ENCODE measurements at places on chromosomes 1 and 21.

- H3K4me1 ChIP-seq = no peaks in the 10 kb centered on the region
- DNase-seq = no peak
- H3K36me3 ChIP-seq = no peaks in the 10 kb centered on the region
- H3K4me3 ChIP-seq = no peak overlapping the region
Measured at GRCh38 chr1:237981223-237981622, 90.5 kb upstream of the ZP4 start.

DNA sequence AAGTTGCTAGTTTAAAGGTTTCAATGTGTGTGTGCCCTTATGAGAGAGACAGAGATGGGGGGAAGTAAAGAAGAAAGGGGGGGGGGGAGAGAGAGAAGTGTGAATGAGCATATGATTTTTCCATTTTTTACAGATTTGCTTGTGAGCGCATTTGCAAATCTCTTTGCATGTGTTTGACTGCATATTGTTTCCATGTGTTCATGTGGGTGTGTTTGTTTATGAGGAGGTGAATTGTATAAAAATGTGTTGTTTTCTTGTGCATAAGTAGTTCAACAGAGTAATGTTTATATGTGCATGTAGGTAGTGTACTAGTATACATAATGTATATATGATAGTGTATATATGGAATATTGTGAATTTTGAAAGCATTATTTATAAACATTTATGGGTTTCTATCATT is 205.9 kb upstream of the SPAG17 start:
- H3K36me3 ChIP-seq = no peaks in the 10 kb centered on the region
- H3K27ac ChIP-seq = no peak overlapping the region
- H3K4me1 ChIP-seq = no peaks in the 10 kb centered on the region

DNA sequence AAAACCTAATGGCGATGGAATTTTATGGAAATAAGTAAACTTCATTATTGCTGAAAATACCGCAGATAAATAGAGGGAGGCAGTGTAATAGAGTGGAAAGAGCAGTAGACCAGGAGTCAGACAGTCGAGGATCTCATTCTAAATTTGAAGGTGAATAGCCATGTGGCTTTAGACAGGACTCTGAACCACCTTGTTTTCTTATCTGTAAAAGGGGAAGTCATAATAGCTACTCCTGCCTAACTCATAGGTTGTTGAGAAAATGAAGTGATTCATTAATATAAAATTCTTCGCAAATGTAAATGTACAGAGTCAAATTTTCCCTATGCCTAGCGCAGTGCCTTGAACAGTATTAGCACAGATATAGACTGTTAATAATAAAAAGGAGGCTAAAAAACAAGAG is 14.8 kb downstream of the RPS6KC1 start:
- H3K4me3 ChIP-seq = no peak overlapping the region
- no peaks in the 10 kb centered on the region for H3K27me3 ChIP-seq
- H3K36me3 ChIP-seq = peaks cover 7% of the 10 kb centered on the region
- H3K27ac ChIP-seq = no peak overlapping the region
- DNase-seq = no peak
- H3K4me1 ChIP-seq = peaks cover 14% of the 10 kb centered on the region

- no peak overlapping the region for H3K27ac ChIP-seq
- no peaks in the 10 kb centered on the region for H3K4me1 ChIP-seq
- H3K4me3 ChIP-seq = no peak overlapping the region
- H3K36me3 ChIP-seq = no peaks in the 10 kb centered on the region
- H3K27me3 ChIP-seq = peaks cover 3% of the 10 kb centered on the region
- no peak for DNase-seq
Measured at GRCh38 chr1:14440166-14440565, 158.3 kb upstream of the KAZN start.

GRCh38 chr1:145995964-145996432 is 381 bp downstream of the TXNIP start:
- H3K36me3 ChIP-seq = peaks cover 55% of the 10 kb centered on the region
- no peaks in the 10 kb centered on the region for H3K27me3 ChIP-seq
- H3K27ac ChIP-seq = peak overlapping the region; percentile 96
- peaks cover 71% of the 10 kb centered on the region for H3K4me1 ChIP-seq
- peak overlapping the region; percentile 97 for H3K4me3 ChIP-seq

DNA sequence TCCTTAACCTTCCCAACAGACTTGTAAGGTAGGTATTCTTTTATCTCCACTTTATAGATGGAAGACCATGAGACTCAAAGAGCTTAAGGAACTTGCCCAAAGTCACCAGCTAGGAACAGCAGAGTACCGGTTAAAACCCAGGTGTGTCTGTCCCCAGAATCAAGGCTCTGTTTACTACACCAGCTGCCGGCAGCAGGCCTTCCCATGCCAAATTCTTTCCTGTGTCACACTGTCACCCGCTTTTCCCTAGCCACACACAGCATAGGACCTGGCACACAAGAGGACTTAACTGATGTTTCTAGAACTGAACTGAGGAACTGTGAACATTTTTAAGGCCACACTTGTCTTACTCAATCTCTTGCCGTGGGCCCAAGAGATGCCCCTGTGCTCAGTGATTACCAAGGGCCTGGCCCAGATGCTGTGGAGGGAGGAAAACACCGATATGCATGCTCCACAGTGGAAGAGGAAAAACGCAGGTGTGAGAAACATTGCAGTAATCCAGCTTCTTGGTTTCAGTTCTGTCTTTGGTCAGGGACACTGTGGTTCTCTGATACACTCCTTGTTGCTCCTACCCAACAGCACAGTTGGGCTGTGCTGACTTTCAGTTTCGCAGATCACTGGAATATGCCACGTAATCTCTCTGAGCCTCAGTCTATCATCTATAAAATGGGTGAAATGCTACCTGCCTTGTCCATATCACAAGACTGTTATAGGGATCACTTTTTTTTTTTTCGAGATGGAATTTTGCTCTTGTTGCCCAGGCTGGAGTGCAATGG is 13.9 kb upstream of the LY9 start:
- H3K4me3 ChIP-seq = no peak overlapping the region
- H3K27ac ChIP-seq = peak overlapping the region; percentile 45
- DNase-seq = no peak
- H3K27me3 ChIP-seq = no peaks in the 10 kb centered on the region

- no peaks in the 10 kb centered on the region for H3K36me3 ChIP-seq
- no peak overlapping the region for H3K4me3 ChIP-seq
- H3K27ac ChIP-seq = peak overlapping the region; percentile 69
- H3K4me1 ChIP-seq = peaks cover 15% of the 10 kb centered on the region
- peak; percentile 52 for DNase-seq
Measured at GRCh38 chr1:2499986-2500596, 24.0 kb downstream of the PLCH2 start.

DNA sequence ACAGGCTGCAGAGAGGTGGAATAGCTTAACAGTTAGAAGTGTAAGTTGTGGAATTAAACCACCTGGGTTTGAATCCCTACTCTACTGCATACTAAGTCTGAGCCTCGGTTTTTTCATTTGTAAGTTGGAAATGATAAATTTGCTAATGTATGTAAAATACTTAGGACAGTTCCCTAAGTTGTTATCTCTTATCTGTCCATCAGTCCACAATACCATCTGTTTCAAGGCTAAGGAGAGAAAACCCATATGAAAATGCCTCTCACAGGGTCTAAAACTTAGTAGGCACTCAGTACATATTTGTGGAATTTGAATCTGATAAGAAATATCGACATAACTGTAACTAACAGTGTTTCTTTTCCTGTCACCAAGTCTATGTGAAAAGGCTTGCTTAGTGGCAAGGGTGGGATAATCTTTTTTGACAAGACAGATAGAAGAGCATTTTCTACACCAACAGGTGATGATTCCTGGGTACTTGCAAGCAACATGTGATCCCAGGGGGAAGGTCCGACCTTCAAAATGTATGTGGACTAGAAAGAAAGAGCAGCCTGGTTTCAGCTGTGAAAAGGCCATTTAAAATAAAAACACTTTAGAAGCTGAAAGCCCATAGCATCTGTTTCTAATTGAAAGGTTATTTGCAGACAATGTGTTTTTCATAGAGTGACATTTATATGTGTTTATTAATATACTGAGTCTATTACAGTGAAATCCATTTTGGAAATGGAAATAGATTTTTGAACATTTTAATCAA is 202.9 kb downstream of the HHAT start:
- H3K27me3 ChIP-seq = no peaks in the 10 kb centered on the region
- no peak overlapping the region for H3K4me3 ChIP-seq
- DNase-seq = no peak
- H3K27ac ChIP-seq = no peak overlapping the region
- no peaks in the 10 kb centered on the region for H3K36me3 ChIP-seq

DNA sequence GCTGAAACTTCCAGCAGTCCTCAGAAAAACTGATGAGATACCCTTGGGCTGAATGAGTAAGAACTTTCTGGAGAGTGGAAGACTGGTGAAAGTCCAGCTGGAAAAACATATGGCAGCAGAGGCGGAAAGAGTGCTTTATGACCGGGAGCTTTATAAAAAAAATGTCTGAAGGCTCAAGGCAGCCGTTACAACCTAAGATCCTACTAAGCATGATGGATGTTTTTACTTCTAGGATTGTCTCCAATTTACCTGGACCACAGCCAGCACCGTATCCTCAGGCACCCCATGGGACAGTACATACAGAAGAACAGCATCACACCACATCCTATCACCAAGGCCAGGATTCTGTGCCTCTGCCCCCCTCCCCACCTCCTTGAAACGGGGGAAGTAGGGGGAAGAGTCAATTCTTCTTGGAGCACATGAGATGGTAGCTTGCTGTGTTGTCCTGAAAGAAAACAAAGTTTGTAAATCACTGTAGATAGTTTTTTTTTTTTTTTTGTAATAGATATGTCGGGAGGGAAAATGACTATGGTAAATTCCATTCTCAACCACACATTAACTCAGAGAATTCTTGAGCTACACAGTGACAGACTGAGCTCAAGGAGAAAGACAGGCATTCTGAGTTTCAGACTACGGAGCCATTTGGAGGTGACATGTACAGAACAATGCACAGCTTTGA is 11.8 kb upstream of the IRF2BP2 start:
- no peaks in the 10 kb centered on the region for H3K27me3 ChIP-seq
- H3K4me1 ChIP-seq = peaks cover 7% of the 10 kb centered on the region
- H3K4me3 ChIP-seq = no peak overlapping the region
- no peaks in the 10 kb centered on the region for H3K36me3 ChIP-seq
- no peak overlapping the region for H3K27ac ChIP-seq

- no peaks in the 10 kb centered on the region for H3K36me3 ChIP-seq
- no peak for DNase-seq
- H3K27ac ChIP-seq = no peak overlapping the region
Measured at GRCh38 chr1:72278461-72278860, 3.9 kb downstream of the NEGR1 start.

- H3K36me3 ChIP-seq = no peaks in the 10 kb centered on the region
- H3K4me1 ChIP-seq = no peaks in the 10 kb centered on the region
- no peak overlapping the region for H3K4me3 ChIP-seq
Measured at GRCh38 chr1:73359001-73359400, 839.0 kb downstream of the LRRIQ3 start.

DNA sequence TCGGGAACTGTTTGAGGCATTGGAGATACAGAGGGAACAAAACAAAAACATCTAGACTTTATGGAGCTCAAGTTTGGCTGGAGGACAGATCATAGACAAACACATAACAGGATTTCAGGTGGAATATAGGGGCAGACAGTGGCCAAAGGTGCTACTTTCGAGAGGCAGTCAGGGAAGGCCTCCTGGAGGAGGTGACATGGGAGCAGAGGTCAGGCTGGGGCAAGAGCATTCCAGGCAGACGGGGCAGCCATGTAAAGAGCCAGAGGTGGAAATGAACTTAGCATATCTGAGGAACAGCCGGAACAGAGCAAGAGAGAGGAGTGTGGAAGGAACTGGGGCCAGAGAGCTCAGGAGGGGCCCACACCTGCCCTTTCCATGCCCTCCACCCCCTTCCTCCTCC is 122.3 kb downstream of the DMRTB1 start:
- H3K27me3 ChIP-seq = no peaks in the 10 kb centered on the region
- H3K36me3 ChIP-seq = no peaks in the 10 kb centered on the region
- no peak for DNase-seq
- no peak overlapping the region for H3K4me3 ChIP-seq

- H3K36me3 ChIP-seq = no peaks in the 10 kb centered on the region
- no peaks in the 10 kb centered on the region for H3K4me1 ChIP-seq
- no peak overlapping the region for H3K4me3 ChIP-seq
- H3K27ac ChIP-seq = no peak overlapping the region
Measured at GRCh38 chr1:75342786-75343185, 208.6 kb downstream of the LHX8 start.

- peaks cover 33% of the 10 kb centered on the region for H3K36me3 ChIP-seq
- H3K4me3 ChIP-seq = no peak overlapping the region
- H3K27me3 ChIP-seq = no peaks in the 10 kb centered on the region
Measured at GRCh38 chr1:8854240-8854639, 24.2 kb downstream of the ENO1 start.

DNA sequence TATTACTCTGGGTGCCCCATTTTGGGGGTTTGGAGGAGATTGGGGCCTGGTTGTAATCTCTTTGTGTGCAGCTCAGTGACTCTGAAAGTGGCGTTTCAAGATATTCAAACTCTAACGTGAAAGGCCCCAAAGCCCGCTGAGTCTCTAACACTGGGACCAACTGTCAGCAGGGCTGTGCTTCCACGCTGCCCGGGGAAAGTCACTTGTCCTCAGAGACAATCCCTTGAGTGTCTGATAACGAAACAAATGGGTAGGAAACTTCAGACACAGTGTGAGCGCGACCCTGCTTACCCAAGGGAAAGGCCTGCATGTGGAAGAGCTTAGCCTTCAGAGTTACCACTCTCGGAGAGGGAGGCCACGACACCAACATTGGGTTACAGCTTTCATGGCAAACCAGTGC is 837 bp downstream of the UBASH3A start:
- DNase-seq = peak; percentile 72
- peak overlapping the region; percentile 95 for H3K4me3 ChIP-seq
- no peaks in the 10 kb centered on the region for H3K27me3 ChIP-seq
- peak overlapping the region; percentile 98 for H3K27ac ChIP-seq

DNA sequence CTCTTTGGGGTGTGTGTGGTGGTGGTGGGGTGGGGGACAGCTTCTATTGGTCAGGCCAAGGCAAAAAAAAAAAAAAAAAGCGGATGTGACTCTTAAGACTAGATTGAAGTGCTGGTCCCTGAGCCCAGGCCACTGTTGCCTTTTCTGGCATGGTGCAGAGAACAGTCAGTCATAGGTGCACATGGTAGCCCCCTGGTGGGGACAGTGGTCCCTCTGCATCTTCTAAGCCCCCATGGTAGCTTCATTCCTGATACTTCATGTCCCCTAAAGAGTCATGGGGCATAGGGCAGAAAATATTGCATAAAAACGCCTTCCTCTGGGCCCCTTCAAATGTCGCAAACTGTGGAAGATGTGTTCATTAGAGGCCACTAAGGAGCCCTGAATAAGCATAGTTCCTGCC is 371.8 kb downstream of the NPHP4 start:
- no peaks in the 10 kb centered on the region for H3K4me1 ChIP-seq
- no peak overlapping the region for H3K27ac ChIP-seq
- H3K27me3 ChIP-seq = peaks cover 37% of the 10 kb centered on the region
- H3K4me3 ChIP-seq = no peak overlapping the region
- no peak for DNase-seq
- H3K36me3 ChIP-seq = no peaks in the 10 kb centered on the region

- no peaks in the 10 kb centered on the region for H3K27me3 ChIP-seq
- H3K27ac ChIP-seq = no peak overlapping the region
- H3K4me3 ChIP-seq = no peak overlapping the region
- no peak for DNase-seq
- no peaks in the 10 kb centered on the region for H3K36me3 ChIP-seq
- H3K4me1 ChIP-seq = no peaks in the 10 kb centered on the region
Measured at GRCh38 chr1:103266036-103266435, 157.7 kb upstream of the COL11A1 start.

- peaks cover 2% of the 10 kb centered on the region for H3K27me3 ChIP-seq
- no peak for DNase-seq
- H3K4me3 ChIP-seq = no peak overlapping the region
- H3K27ac ChIP-seq = no peak overlapping the region
Measured at GRCh38 chr1:78779831-78780230, 130.2 kb downstream of the IFI44 start.

Data from activated T-cell treated with anti-CD3 and anti-CD28 coated beads, Interleukin-2, amount 50 U/mL, for 24 hours (primary cell).